Left hindlimb (tissue), 1 donor: ENCODE measurements at places on chromosomes 7 and 10.

DNA sequence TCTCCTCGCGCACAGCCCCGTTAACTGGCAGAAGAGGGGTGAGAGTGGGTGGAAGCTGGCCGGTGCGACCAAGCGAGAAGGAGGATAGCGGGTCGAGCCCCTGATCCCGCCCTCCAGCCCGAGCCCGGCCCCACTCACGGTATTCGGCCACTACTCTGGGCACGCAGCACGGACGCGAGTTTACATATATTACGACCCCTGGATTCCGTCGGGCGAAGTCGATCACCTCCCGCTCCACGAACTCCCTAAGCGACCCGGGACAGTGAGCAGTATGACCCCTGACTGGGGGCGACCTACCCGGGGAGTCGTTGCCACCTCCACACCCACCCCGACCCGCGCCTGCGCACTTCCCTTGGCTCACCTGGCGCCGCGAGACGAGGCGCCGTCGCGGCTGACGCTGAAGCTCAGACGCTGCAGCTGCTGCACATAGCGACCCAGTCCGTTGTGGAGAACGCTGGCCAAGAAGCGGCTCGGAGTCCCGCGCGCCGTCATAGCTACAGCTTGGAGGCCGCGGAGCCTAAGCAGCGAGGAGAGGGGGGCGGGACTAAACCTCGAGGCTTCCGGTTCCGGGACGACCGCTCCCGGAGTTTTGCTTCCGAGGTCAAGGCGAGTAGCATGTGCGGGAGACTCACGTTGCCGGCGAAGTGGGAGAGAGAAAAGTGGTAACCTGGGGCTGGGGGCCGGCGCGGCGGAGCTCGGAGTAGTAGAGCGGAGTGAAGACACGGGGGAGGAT lies at the start of the genes MRPL43 and TWNK:
TSS of gene MRPL43 (minus strand) at position 546 of the 733 bp plus-strand sequence. CDS start at position 492, 54 bp downstream.
TSS of gene TWNK (plus strand) at position 592 of the 733 bp plus-strand sequence. CDS start 668 bp downstream, outside the sequence.
- peak; percentile 88 for DNase-seq

DNA sequence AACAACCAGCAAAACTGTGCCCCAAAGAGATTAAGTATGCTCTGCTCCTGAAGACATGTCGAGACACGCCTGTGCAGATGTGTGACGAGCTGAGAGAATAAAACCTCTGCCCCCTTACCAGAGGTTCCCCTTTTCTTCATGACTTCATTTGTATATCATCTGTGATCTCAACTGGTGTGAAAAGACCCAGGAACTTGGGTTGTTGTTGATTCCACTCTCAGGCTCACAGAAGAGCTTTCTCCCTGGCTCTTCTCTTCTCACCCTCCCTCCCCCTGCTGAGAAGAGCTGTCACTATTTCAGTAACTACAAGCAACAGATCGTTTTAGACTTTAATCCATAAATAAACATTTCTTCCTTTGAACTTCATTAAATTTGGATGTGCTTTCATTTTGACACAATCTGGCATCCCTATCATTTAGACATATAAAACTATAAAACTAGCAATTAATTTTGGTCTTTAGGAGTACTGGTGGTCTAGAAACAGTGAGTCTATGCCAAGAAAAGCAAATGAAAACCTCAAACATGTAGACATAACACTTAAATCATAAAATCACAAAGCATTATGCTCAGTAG lies 179.3 kb upstream of the FZD8 start:
- DNase-seq = no peak

DNA sequence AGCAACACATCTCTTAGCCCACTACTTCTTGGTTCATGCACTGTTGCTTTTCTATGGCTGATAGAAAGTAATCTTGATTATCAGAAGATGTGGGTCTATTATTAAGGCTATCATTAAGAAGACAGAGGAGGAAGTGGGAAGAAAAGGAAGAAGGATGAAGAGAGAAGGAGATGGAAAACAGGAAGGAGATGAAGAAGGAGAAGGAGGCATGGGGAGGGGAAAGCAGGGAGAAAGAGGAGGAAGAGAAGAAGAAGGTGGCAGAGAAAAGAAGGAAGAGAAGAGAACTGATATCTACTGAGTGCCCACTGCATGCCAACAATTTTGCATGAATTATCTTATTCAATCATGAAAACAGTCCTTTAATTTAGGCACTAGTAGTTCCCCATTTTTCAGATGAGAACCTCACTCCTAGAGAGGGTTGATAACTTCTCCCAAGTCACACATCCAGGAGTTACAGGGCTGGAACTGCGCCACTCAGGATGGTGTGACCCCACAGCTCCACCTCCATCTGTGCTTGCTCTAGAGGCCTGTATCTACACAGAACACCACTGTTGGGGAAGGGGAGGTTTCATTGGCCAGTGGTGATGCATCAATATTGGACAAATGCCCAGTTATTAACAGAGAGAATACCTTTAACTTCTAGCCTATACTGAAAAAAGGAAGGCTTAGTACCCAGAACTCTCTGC lies 147.4 kb downstream of the CXCL12 start:
- DNase-seq = no peak

GRCh38 chr10:8379906-8380832 lies 325.7 kb downstream of the GATA3 start:
- no peak for DNase-seq

GRCh38 chr7:1917221-1918062 lies 247.4 kb downstream of the ELFN1 start:
- DNase-seq = no peak

GRCh38 chr7:30087371-30087770 lies 47.4 kb upstream of the MTURN start:
- DNase-seq = no peak

DNA sequence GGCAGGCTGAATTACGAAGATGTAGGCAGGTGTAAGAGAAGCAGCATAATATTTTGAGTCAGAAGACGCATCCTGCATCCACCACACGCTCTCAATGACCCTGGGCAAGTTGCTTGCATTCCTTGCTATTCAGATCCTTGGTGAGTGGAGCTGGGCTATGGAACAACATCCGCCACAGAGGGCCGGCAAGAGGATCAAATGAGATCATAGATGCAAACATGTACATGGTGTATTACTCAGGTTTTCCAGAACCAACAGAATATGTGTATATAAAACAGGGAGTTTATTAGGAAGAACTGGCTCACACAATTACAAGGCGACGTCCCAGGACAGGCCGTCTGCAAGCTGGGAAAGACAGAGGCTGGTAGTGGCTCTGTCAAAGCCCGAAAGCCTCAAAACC lies 51.5 kb downstream of the ADAM12 start:
- no peak for DNase-seq

- DNase-seq = no peak
These were observed 123.1 kb downstream of the DIP2C start for GRCh38 chr10:566241-566885.

DNA sequence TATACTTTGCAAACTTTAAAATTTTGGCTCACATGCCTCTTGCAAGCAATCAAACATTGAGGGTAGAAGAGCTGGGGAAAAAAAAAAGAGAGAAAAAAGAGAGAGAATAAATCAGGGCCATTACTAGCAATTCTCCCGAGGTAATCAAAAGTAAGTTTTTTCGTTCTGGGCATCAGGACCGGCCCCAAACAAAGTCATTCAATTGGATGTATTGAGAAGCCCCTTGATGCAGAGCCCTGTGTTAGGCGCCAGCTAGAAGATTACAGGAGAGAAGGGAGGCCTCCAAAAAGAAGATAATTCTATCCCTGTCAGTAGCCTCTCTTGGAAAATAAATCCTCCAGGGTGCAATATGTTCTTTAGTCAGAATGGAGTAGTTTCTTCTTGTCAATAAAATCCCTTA lies 2.2 kb upstream of the CTNNA3 start:
- DNase-seq = no peak

DNA sequence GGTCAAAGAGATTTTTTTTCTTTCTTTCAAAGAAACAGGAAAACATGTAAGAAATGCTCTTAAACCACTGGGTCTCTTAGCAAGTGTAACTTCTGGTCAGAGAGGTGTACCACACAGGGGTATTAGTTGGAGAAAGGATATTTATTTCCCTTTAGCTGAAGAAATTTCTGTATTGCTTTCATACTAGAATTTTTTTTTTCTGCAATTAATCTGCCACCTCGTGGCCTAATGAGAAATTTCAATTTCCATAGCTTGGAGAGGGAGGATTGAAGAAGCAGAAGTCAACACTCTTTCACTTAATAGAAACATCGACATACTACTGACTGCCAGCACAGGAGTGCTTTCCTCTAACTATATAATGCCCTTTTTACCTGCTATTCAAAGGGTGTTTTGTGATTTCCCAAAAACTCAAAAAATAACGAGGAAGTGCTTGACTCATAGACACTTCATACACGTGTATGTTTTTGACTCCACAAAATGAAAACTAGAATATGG lies 177.6 kb upstream of the NAMPT start:
- no peak for DNase-seq

DNA sequence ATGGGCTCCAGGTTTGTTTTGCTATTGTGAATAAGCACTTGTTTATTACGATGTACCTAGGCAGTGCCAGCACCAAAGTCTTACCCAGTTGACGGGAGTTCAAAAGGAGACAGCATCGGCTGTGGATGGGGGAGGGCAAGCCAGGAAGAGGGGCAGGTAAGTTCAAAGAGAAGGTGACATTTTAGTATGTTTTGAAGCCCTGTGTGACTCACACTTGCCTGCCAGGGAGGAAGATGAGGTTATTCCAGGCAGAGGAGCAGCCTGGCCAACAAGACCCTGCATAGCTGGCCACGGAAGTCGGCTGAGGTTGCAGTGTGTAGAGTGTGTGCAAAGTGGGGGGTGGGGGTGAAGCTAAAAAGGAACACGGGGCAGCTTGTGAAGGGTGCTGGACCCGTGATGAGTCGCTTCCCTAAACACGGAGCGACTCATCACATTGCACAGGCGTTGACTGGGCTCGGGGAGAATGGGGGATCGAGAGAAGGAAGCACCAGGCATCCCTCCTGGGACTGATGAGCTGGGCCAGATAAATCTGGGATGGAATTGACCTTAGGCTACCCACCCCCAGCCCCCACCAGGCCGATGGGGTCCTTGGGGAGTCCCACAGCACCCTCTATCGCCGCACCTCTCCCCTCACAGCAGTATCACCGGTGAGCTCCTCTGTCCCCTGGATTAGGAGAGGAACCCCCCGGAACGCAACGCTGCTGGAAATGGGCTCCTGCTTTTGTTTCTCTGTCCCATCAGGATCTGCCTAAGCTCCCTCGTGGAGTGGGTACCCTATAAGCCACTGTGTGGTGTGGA lies 97.9 kb upstream of the IKZF1 start:
- DNase-seq = no peak

- DNase-seq = no peak
These were observed 809.6 kb upstream of the LRRN3 start for GRCh38 chr7:110281362-110281761.

DNA sequence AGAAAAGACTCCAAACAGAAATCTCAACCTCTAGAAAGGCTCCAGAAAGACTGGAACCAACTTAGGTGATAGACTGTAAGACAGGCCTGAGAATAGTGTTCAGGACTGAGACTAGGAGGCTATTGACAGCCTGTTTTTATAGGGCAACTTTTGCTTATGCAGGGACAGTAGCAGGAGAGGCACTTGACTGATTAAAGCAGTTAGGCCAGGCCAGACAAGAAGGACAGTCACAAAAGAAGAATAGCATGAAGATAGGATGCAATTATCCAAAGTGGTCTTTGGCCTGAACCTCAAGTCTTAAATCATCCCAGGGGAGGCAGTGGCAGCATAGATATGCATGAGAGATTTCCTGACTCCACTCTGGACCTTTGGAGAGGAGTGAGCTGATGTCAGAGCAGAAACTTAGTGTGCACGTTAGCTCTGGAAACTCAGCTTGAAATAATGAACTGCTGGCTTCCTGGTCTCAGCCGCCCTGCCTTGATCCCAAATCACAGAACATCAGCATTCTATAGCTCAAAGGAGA lies 290.6 kb downstream of the SORCS3 start:
- peak; percentile 36 for DNase-seq

DNA sequence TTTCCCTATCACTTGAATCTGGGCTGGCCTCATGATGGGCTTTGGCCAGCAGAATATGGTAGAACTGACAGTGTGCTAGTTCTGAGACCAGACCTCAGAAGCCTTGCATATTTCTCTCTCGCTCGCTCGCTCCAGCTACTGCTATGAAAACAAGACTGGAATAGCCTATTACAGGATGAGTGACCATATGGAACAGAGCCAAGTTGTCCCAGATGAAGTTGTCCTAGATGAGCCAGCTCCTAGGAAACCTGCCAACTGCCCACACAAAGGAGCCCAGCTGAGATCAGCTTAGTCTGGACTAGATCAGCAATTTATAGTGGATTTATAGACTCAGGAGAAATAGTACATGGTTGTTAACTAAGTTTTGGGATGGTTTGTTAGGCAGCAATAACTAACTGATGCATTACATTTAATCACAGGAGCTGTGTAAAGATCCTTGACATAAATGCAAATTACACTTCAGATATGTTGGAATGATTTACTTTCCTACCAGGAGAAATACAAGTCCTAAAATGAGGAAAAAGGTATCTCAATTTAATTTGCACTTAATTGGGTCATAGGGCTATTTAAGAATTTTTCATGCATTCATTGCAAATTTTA lies 6.8 kb upstream of the HECW1 start:
- DNase-seq = no peak

DNA sequence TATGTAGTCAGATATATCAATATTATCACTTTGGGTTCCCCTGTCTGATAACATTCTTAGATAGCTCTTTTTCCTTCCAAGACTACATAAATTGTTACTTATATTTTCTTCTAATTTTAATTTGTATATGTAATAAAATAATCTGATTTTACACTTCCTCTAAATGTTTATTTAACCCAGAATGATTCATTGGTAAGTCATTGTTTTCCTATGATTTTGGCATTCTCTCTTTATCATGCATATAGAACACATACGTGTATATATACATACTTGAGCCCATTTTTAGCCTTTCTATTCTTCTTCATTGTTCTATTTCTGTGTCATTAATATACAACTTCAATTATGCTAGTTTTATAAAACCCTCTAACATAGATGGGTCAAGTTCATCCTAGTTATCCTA lies 16.6 kb downstream of the SFTPD start:
- no peak for DNase-seq

DNA sequence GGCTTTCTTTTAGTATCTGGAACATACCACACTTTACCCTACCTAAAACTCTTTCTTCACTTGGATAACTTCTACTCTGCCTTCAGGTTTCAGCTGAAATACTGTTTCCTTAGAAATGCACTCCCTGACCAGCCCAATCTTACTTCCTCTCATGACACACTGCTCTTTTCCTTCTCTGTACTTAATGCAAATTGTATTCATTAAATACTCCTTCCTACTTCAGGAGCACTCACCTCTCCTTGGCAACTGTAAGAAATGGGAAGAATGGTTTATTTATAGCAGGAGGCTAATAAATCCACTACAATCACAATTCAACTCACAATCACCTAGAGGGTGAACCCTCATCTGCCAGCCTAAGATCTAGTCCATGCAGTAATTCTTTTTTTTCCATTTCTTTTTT lies 15.2 kb downstream of the ZCWPW1 start:
- DNase-seq = no peak

- DNase-seq = no peak
These were observed 109.2 kb downstream of the PTPN20 start for GRCh38 chr10:47020471-47020870.

DNA sequence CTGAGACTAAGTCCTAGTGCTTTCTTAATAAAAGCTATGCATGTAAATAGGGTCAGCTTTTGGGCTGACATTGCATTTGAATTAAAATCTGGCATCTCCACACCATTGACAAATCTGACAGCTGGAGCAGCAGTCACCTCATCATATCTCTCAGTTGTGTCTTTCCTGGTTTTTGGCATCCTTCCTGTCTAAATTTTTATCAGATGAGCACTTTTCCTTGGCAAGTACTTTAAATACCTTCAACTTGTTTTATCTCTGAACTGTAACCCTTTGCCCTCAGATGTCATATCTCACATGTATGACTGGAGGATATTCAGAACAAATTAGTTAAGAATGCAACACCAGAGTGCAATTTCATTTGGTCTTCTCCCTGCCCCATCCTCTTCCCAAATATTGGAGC lies 1066.2 kb downstream of the LRMDA start:
- DNase-seq = no peak

GRCh38 chr10:81820418-81820817 lies 54.6 kb upstream of the NRG3 start:
- DNase-seq = no peak
